Activated naive CD4-positive, alpha-beta T cell (primary cell): ENCODE measurements at places on chromosomes 1 and 21.

GRCh38 chr1:185483664-185484450 lies 166.8 kb upstream of the IVNS1ABP start:
- DNase-seq, result no peak

GRCh38 chr1:50422675-50422945 lies 633 bp downstream of the DMRTA2 start:
- no peak for DNase-seq

- no peak for DNase-seq
Measured at GRCh38 chr1:76292418-76293184, 218.1 kb downstream of the ST6GALNAC3 start.

GRCh38 chr1:50422946-50423669 lies at the start of gene DMRTA2:
TSS of gene DMRTA2 (minus strand) at chr1:50423443. CDS start at chr1:50421536, 1,907 bp downstream.
- DNase-seq, result no peak

- no peak for DNase-seq
Measured at GRCh38 chr1:204530932-204531331, 14.7 kb downstream of the MDM4 start.

DNA sequence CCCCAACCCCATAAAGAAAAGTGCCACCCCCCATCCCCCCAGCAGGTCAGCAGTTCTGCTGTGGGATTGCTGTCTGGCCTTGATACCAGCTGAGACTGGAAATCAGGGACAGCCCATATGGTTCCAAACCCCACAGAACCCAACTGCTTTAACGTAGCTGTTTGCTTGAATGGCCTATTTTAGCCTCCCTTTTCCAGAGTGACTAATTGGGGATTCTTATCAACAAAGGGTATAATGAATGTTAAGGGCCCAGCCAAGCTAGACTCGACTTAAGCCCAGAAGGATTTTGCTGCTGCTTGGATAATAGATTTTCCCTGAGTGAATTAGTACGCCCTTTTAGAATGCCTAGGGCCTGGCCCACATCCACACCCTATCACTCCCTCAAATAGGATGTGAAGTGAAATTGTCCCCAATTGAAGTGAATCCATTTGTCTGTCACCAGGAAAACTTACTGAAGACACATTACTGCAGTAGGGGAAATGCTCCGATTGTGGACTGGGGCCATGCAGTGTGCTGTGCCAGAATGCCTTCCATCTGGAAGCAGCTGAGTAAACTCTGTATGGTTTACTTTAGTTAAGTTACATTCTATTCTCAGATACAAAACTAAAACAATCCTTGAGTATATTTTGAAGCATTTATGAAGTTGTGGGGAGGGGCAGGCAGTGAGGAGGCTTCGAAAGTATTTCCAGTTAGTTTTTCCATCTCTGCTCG lies 156.9 kb downstream of the DHRS3 start:
- DNase-seq, result no peak

GRCh38 chr1:209884665-209885117 lies 53.3 kb upstream of the SYT14 start:
- DNase-seq, result no peak

DNA sequence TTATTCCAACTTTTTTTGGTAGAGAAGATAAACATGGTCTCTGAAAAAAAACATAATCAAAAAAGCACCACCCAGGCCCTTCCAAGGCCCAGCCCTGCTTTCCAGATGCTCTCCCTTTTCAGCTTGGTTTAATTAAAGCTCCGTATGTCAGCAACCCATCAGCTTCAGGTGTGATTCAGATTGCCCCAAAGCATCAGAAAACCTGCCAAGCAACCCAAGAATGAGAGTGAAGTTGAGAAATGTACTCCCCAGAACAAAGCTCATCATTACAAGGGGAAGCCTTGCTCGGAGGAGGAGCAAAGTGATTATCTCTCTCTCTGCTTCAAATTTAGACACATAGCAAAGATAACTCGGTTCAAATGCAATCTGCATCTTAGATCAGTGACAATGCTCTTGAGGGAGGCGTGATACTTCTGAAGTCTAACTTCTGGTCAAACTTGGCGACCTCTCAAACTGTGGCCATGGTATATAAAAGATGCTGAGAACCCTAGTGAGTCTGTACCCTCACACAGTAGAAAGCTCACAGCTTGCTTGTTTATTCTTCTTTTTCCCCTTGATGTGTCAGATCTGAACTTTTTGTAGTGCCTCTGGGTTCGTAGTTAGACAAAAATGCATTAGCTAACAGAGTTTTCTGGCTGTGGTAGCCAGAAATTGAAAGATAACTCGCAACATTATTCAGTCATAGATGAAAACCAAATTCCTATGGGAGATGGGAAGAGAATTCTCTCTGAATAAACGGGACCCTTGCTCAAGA lies 63.3 kb upstream of the ZC3H11B start:
- DNase-seq, result no peak

GRCh38 chr1:86833461-86834215 lies 80.3 kb downstream of the SELENOF start:
- DNase-seq, result no peak
